ENCODE measurements at places on chromosomes 16 and 17.

- DNase-seq: no peak
Observed at GRCh38 chr16:79283578-79283977, 317.0 kb downstream of the MAF start.

GRCh38 chr16:49588729-49589384 lies 215.3 kb downstream of the C16orf78 start:
- no peak for DNase-seq

DNA sequence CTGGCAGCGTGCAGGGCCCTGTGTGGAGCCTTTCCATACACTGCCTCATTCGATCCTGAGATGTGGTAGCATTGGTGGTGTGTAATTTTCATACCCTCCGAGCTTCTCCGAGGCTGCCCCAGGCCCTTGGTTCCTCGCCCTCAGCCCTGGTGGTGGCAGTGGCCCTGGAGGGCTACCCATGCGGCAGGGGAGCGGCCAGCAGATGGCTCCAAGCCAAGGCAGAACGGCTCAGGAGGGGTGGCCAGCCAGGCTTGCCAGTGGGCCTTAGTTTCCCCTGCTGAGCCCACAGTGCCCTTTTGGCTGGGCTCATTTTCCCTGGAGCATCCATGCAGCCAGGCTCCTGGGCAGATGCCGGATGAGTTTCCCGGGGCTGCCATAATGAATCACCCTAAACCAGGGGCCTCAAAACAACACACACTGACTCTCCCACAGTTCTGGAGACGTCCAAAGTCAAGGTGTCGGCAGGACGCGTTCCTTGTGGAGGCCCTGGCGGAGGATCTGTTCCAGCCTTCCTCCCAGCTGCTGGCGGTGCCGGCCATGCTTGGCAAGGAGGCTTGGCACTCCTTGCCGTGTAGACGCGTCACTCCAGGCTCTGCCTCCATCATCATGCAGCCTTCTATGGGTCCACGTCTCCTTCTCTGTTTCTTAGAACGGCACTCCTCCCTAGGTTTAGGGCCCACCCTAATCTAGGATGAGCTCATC lies 158.8 kb upstream of the GSE1 start:
- DNase-seq: no peak

DNA sequence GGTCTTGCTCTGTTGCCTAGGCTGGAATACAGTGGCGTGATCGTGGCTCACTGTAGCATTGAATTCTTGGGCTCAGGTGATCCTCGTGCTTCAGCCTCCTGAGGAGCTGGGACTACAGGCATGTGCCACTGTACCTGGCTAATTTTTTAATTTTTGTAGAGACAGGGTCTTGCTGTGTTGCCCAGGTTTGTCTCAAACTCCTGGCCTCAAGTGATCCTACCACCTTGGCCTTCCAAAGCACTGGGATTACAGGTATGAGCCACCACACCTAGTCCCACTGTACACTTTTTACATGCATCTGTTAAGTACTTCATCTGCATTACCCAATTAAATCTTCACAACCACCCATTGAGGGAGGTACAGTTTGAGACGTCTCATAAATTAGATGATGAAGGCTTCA lies 12.4 kb downstream of the TNRC6A start:
- no peak for DNase-seq

GRCh38 chr17:4972752-4973151 lies 5.1 kb upstream of the SPAG7 start:
- no peak for DNase-seq

DNA sequence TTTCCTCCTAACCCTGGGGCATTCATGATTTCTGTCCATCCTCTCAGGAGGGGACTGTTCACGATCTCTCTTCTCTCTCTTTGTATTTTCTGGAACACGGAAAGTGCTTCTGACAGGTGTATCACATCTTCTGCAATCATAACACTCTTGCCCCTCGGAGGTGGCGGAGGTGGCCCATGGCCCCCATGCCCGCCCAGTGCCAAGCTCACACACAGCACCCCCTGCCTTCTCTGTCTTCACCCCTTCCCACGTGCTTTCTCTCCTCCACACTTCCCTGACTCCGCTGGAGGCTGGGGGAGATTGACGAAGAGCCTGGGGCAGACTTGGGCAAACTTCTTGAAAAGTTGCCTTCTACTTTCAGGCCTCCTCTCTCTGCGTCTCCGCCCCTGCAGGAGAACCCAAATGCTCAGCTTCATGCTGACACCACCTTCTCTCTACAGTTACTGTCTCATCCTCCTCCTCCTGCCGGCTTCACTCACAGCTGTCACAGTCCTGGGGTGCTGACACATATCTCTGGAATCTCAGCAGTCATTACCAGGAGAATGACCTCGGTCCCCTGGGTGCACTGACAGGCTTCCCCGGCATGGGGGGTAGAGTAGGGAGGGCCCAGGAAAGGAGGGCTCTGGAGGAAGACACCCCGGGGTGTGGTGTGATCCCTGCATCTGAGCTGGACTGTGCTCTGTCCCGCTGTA lies 127.1 kb downstream of the ENGASE start:
- DNase-seq: no peak

DNA sequence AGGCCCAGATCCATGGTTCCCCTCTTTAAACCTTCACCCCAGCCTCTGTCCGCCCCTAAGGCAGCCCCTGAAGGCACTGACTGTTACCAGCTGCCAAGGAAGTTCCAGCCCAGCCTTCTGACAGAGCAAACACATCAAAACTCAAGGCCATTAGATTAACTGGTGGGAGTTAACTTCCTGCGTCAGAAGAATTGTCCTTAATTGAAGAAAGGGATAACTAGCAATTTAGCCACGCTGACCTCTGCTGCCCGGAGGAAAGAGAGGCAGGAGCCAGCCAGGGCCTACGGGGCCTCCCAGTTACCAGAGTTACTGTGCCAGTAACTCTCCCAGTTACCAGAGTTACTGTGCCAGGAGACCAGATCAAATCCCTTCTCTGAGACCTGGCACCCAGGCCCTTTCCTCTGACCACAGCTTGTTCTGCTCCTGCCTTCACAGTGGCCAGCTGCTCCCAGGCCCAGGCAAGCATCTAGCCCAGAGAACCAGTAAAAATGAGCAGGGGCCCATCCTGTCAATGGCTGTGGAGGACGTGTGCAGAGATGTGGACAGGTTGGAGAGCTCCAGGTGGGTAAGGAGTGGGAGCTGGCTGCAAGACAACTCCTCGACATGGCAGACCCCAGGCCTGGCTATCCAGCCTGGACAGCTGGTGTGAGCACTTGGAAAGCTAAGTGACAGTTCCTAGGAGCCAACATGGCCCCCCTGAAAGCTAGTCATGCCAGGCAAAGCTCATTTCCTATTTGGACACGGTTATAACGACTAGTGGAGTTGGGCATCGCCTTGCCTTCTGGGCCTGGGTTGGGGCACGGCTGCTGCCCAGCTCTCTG lies 2.8 kb upstream of the PITPNM3 start:
- DNase-seq: no peak

- no peak for DNase-seq
Observed at GRCh38 chr17:76452127-76452659, 759 bp downstream of the UBE2O start.

DNA sequence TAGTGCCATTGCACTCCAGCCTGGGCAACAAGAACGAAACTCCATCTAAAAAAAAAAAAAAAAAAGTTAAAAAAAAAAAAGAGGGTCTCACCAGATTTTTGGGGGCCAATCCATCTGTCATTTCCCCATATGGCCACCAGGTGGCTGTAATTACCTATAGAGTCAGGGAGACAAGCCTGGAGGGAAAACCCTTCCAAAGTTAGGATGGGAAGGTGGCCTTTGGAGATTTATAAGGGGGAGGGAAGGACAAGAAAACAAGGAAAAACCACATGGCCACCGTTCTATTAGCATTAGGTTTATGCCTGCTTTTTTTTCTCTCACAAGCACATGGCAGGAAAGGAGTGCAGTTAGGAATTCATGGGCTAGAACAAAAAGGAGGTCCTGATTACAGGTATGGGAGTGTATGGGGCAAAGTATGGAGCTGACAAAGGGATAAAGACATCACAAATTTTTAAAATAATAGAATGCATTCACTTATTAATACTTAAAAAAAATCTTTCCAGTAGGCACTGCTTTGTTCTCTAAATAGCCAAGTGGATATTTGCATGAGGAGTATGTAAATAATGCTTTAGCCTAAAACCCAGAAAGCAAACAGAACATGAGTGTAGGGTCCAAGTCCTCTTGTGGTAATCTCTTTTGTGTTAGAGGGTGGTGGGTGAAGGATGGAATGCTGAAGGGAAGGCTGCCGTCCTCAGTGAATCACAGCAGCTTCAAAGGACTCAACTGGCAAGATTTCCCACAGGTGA lies 5.1 kb downstream of the CYB5D1 start:
- peak; percentile 6 for DNase-seq

- no peak for DNase-seq
Observed at GRCh38 chr16:88412766-88413165, 30.0 kb downstream of the ZNF469 start.

DNA sequence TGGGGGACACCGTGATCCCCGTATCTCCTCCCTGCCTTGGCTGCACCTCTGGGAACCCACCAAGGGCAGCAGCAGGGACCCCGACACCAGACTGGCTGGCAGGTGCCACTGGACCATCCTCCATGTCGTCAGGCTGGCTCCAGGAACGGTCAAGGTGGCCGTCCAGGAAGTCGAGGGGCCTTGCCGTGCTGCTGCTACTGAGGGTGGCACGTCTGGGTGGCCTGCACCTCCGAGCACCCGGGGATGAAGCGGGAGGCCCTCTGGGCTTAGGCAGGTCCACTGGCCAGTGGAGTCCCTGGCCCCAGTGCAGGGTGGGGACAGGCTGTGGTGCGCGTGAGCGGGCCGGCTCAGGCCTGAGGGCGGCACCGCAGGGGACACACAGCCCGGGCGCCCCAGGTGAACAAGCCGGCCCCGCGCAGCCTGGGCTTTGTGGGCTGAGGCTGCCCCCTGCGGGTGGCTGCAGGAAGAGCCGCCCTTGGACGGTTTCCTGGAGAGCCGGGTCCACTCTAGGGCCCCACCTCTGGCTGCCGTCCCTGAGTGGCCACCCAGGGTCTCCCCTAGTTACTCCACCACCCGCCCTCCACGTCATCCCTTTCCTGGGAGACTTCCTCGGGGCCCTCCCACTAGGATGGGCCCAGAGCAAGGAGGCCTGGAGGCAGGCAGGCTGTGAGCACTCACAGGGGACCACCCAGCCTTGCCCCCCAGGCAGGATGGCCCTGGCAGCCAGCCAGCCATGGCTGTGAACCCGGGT lies 42.8 kb upstream of the ZC3H18 start:
- DNase-seq: no peak

- no peak for DNase-seq
Observed at GRCh38 chr16:10897134-10897533, 20.1 kb downstream of the CIITA start.

GRCh38 chr16:31696968-31697743 lies 169.5 kb downstream of the AHSP start:
- peak; percentile 89 for DNase-seq

- DNase-seq: no peak
Observed at GRCh38 chr16:11990702-11991390, 14.3 kb downstream of the SNX29 start.

DNA sequence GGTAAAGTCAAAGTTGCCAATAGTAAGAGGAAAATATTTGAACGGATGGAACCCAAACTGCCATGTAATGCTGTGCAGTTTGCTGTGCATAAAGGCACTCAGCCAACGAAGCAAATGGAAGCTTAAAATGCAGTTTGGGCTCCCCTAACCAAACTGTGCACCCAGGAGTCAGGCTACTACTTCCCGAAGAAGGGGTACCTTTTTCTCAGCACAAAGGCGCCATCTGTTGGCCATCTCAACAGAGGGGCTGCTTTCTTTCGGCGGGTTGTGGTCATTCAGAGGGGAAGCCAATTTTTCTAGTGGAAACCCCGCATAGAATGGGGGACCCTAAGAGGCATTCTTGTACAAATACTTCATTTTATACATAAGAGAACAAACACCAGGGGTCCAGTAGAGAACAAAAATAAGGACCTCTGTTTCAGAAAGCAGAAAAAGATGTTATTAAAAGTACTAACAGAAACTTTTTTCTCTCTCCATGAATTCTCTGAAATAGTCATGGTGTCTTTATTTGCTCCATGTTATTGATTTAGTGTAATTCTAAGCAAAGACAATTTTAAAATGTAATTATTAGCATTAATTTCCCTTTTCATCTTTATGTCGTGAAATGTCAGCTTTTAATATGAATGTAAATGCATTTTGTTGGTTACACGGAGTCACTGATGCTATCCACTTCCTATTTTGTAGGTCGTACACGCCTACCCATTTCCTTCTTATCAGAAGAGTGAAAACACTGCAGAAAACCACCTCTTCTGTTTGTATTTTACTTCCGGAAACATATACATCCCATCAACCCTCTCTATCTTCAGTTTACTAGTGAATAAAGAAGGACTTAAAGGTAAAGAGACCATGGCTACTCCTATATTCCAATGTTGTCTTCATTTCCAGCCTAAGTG lies 453.3 kb downstream of the KCNJ2 start:
- DNase-seq: peak; percentile 9

DNA sequence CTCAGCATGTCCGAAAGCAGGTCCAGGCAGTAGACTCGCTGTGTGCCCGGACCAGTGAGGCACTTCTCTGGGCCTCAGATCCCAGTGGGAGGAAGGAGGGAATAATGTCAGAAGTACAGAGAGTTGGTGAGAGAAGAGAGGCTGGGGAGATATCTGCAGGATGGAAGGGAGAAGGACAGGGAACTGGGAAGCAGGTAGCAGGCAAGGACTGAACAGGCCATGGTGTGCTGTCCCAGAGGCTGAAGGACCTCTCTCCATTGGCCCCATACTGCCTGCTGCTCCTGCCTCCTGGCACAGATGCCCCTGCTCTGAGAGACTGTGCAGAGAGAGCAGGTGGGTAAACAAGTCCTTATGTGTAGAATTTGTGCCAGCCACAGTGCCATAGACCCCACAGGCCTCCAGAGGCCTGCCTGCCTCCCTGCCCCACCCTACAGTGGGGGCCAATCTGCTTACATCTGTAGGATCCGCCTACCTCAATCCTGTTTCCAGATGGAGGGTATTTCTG lies 34.2 kb upstream of the CRHR1 start:
- no peak for DNase-seq

DNA sequence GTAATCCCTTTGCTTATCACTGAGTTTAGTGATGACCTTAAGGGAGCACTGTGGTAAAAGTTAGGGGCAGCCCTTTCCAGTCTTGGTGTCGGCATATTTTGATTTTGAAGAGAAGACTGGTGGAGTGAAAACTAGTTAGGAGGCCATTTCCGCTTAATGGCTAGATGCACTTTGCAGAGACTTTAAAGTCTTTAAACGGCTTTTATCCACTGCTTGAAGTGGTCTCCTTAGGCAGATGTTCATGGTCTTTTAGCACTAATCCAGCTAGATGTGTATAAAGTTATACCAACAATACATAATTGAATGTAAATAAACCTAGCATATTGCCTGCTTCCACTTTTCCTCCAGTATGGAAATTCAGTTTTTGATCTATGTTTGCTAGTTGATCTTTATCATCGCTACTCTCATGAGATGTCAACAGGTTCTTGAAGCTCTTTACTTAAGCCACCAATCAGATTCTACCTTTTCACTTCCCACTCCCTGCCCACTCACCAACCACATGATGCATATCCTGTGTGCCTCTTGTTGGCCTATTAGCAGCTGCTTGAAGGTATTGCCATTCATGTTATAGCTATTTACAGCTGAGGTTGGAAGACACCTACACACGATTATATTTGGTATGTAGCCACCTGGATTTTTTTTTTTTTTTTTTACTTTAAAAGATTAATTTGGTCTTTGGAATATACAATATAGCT lies 132.0 kb downstream of the NLK start:
- no peak for DNase-seq

- no peak for DNase-seq
Observed at GRCh38 chr17:50758989-50759544, 8.3 kb downstream of the ANKRD40CL start.
